ENCODE measurements at places on chromosomes 5 and 9.

DNA sequence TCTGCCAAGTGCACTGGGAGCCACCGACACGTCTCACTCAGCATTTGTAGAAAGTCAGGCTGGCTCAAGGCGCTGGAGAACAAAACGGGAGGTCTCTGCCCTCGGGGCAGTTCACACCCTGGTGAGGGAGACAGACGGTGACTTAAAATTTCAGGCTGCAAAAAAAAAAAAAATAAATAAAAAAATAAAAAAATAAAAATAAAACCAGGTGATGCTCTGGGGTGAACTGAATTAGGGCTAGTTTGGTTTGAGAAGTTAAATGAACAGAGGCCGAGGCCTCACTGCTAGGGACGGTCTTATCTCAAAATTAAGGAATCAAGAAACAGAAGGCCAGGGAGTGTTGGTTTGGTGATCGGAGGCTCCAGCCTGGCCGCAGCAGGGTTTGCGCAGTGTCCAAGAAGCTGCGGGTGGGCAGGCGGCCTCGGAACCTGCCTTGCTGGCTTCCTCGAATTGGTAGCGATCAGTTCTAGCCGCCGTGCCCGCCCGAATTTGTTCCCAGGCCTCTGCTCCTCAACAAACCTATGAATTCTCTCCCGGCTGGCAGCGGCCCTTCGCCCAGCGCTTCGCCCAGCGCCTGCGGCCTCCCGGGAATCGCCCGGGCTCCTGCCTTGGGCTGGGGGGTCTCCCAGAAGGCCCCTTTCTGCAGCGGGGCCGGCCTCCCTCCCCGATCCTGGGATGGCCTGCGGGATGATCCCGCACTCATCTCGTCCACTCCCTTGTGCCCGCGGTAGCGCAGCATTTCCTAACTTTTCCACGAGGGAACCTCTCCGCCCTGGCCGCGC, 1.5 kb downstream of the NKX2-5 start:
- DNase-seq = no peak

DNA sequence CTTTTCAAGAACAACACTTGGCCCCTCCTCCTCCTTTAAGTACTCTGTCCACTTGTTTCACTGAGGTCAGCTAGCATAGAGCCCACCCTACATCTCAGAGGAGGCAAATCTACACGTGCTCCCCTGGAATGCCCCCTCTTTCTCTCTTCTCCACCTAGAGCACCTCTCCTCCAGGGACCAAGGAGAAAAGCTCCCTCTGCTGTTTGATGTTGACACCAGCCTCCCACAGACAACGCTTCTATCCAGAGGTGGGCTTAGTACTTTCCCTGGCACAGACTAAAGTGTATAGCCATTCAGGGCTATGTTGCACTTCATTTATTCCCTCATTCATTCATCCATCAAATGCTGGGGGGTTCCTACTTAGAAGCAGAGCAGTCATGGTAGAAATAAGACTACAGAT, 68.2 kb upstream of the TAF1L start:
- DNase-seq = no peak

GRCh38 chr5:168607946-168608345, 28.8 kb upstream of the PANK3 start:
- no peak for DNase-seq

DNA sequence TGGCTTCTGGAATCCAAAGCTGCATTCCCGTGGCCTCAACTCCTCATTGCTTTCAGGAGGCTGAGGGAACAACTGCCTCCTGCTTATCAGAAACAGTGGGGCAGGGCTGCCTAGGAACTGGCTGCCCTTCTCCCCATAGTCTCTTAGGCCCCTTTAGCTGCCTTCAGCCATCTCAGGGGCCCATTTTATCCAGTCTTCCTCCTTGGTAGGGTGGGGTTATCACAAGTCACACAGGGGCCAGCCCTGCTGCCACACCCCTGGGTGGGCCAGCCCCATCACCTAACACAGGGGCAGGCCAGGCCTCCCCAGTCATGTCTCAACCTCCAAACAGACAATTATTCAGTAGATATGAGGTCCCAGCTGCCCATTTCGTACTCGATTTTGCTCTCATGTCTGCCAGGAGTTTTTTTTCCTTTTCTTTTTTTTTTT, 3.9 kb downstream of the ALAD start:
- no peak for DNase-seq

GRCh38 chr9:121364077-121364476, 6.0 kb downstream of the STOM start:
- no peak for DNase-seq

DNA sequence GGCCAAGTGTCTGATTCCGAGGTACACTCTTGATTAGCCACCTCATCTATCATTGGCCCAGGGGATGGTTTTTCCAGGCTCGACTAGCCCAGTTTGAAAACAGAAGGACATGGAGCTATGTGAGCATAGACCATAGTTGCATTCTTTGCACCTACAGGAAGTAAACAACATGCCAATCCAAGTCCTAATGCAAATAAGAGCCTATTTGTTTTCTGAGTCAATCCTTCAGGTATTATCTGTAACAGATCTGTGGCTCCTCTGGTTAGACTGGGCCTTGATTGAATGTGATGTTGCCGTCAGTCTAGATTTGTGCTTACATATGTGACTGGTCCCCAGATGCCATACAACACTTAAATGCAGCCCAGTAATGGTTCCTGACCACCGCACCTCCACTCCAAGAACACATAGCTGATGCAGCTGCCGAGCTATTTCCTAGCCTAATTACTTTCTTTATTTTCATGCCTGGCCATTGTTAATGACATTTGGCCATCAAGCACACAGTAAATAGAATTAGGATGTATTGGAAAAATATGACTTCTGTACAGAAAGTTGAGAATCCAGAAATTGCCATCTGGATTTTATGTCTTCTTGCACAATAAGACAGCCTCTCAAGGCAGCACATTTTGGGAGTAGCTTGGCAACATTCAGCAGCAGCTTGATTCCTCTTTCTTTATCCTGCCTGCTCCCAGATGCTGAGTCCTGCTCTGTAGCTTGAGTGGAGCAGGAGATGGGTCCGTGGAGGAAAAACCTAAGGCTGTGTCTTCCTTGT, 29.5 kb upstream of the ARHGAP26 start:
- DNase-seq = no peak

DNA sequence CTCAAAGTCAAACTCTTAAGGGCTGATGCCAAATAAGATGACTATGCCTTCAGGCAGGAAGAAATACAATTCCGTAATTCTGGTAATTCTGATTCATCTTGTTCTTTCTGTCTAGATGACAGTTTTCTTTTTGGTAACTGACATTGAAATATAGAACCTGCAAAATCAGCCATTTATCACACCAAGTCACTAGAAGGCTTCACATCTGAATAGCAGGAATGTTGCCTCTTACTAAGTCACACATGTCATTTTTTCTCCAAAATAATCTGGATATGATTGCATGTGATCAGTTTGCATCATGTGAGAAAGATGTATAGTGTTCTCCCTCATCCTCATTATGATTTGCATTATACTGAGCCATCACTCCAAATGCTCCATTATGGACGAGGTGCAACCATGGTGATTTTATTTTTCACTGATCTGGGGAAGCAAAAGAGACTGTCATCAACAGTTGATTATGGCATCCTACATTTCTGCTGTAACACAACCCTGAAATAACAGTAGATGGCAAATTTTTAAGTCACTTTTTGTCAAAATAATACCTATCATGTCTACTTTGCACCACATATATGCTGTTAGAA, 69.0 kb downstream of the HCN1 start:
- DNase-seq = no peak

DNA sequence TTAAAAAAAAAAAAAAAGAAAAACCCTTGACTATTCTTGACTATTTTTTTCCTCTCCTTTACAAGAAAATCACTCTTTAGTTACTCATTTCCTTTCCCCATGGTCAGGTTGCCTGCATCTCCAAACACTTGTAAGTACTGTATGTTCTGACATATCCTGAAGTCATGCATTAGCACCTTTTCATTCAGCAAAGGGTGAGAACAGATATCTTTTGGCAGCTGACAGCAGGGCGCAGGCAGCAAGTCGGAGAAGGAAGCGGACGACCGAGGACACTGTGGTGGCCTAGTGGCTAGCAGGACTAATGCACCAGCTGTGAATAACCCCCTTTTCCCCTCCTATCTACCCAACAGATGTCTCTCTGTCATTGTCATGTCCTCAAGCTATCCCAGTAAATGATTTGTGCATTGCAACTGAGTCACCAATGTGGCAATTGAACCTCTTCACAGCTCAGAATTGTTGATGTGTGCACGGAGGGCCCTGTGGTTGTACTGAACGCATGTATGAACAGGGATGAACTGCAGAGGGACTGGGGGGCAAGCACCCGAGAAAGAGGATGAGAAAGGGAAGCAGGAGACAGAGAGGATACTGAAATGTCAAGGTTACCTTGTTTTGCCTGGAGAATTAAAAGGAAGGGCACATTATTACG, 996.0 kb upstream of the ARRDC3 start:
- DNase-seq = no peak

GRCh38 chr5:96868603-96869371, 7.5 kb upstream of the ERAP2 start:
- DNase-seq = no peak

GRCh38 chr5:150438873-150439546, 10.5 kb downstream of the RPS14 start:
- no peak for DNase-seq
